ENCODE measurements at places on chromosomes 12 and 14.
A peak's percentile ranks its signal among the peaks of the same experiment; 100 is the strongest.

DNA sequence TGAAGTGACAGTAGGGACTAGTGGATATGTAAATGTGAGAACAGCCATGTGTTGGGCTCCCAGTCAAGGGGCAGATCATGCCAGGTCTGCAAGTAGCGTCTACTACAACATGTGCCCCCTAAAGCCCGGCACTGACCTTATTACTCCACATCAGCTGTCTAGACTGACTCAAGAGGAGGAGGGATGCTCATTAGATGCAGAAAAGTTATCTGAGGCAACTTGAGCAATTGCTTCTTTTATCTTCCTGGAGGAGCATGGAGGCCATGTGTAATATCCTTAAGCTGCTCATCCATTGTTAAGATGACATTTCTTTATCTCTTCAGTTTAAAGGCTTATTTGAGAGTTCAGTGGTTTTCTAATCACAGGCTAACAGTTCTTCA is 404.7 kb upstream of the FLRT2 start:
- DNase-seq = no peak

DNA sequence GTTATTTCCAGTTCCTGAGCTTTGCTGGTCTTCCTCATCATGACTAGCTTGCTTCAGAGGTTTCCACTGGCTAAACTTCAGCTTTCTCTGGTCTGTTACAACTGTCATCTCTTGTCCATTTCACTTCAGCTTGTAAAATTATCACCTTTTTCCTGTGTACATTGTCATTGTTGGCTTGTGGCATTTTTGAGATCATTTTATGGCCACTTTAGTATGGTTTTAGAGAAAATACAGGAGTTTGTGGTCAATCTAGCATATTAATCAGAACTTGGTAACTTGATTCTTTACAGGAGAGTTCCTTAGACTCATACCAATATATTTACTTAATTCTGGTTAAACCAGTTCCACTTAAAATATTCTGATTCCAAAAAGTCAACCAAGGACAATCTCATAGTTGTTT is 235.9 kb upstream of the KITLG start:
- no peak for DNase-seq

- DNase-seq = no peak
Measured at GRCh38 chr12:71626098-71626497, 37.5 kb downstream of the ZFC3H1 start.

- DNase-seq = no peak
Measured at GRCh38 chr14:94392510-94392935, 4.1 kb upstream of the SERPINA1 start.

DNA sequence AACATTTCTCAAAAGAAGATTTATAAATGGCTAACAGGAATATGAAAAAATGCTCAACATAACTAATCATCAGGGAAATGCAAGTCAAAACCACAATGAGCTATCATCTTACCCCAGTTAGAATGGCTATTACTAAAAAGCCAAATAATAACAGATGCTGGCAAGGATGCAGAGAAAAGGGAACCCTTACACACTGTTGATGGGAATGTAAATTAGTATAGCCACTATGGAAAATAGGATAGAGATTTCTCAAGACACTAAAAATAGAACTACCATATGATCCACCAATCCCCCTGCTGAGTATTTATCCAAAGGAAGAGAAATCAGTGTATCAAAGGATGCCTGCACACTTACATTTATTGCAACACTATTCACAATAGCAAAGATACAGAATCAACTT is 58.3 kb downstream of the GUCY2C start:
- no peak for DNase-seq

GRCh38 chr12:92417373-92417772 is 271.7 kb upstream of the BTG1 start:
- no peak for DNase-seq

GRCh38 chr12:109880938-109881337 is 597 bp upstream of the GLTP start:
- no peak for DNase-seq

DNA sequence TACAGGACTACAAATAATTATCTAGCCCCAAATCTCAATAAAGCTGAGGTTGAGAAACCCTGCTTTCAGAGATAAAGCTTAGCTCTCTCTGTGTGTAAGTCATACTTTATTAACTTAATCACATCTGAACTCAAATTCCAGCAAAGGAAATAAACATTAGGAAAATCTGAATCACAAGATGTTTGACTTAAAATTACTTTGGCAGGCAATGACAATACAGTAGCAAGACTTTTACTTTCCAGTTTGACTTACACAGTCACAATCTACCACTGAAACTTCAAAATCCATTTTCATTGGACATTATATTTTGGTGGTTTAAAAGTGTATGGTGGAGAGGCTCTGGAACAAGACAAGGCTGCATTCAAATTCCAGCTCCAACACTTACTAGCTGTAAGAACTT is 11.4 kb downstream of the TMEM116 start:
- DNase-seq = no peak

DNA sequence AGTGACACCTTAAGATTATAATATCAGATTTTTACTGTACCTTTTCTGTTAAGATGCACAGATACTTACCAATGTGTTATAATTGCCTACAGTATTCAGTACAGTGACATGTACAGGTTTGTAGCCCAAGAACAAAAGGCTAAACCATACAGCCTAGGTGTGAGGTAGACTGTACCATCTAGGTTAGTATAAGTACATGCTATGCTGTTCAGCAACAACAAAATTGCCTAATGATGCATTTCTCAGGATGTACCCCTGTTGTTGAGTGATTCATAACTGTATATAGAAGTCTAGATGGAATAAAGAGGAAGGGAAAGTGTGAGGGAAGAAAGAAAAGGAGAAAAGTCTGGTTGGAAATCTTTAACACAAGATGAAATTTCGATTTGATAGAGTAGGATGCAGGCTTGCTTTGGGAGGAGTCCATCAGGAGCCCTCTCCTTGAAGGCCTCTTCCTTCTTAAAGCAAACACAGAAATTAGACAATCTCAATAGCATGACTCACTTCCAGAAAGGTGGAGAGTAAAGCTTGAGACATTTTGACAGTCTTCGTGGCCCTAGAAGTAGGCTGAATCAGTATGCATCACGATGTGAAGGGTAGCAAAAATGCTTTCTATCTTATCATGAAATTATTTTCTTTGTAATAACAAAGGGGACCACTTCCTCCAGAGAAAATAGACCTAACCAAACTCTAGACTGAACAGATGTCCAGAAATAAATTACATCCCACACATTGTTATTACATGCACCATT is 191.5 kb downstream of the SYT1 start:
- DNase-seq = peak; percentile 46

GRCh38 chr14:54312166-54312801 is 84.5 kb upstream of the CDKN3 start:
- peak; percentile 83 for DNase-seq

DNA sequence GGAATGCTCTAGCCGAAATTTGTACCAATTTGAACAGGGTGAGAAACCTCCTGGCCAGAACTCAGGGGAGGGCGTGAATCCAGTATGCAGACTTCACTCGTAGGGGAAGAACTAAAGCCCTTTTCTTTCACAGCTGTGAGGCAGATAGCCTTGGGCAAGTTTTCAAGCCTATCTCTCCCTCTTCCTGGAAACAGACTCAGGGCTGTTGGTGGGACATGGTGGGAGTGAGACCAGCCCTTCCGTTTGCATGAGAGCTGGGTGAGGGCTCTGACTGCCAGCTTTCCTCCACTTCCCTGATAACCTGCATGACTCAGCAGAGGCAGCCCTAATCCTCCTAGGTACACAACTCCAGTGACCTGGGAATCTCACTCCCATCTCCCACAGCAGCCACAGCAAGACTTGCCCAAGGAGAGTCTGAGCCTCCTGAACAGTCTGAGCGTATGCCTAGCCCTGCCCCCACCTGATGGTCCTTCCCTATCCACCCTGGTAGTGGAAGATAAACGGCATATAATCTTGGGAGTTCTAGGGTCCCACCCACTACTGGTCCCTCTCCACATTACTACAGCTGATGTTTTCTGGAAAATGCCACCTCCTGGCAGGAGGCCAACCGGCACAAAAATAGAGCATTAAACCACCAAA is 170.1 kb upstream of the AMIGO2 start:
- no peak for DNase-seq

Measured in SW 1271 (cell line).